AG04450 (cell line): ENCODE measurements at places on chromosomes 7 and 10. TPM values are rescaled to one million over a fixed set of nuclear protein-coding genes. Genes with fewer than 3 reads are reported as not detected.
A peak's percentile ranks its signal among the peaks of the same experiment; 100 is the strongest.

DNA sequence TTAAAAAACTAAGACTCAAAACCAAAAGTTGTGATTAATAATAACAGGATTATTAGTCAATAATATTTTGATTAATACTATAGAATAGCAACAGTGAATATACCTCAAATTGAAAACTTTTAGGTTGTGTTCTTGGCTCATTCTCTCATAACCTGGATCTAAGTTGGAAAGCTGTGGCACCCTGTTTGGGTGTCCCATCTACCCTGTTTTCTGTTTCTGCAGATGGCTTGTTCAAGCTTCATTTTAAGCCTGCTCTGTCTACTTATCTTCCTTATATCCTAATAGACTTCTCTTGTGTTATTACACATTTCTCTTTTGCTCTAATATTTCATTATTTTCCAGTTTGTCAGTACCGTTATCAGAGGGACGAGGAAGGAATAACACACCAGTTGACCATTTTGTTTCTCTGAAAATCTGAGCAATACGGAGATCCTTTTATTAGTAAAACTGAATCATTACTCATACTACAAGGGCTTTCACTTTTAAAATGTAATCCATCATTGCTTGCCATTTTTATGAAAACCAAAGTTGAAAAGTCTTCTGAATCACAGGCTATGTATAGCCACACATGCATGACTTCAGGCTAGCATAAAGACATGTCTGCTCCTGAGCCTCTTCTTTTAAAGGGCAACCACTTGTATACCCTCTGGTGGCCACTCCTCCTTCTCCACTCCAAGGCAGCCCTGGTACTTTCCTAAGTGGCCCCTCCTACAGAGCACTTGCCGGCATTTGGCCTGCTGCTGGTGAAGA lies 22.3 kb downstream of the COX15 start:
- no peak for DNase-seq

SP8 gene
- polyA plus RNA-seq, result not detected in 2 replicates

- DNase-seq, result peak; percentile 77
Observed at GRCh38 chr7:82443547-82444219, at the start of gene CACNA2D1. TSS of gene CACNA2D1 (minus strand) at chr7:82443777.

GTPBP10 gene
- polyA plus RNA-seq, result 15.8 and 30.0 TPM in 2 replicates
